ENCODE measurements at places on chromosomes 4 and X.

DNA sequence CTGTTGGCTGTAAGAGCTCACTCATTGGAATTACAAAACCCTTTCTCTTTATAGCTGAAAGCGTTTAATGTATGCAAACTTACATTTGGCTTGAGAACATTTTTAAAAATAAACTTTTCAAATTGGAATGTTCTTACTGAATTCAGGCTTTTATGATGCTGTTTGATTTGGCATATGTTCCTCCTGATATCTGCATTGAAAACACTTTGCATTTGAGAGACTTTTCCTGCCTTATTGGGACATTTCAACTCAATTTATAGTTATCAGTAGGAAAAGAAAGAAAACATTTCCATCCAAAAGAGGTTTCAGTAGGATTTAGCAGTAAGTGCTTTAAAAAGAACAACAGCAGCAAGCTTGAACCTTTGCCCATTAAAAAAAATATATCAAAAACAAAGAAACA is 520.0 kb downstream of the IL1RAPL1 start:
- no peak for DNase-seq

GRCh38 chr4:133555671-133556070 is 406.6 kb downstream of the PCDH10 start:
- DNase-seq: no peak

DNA sequence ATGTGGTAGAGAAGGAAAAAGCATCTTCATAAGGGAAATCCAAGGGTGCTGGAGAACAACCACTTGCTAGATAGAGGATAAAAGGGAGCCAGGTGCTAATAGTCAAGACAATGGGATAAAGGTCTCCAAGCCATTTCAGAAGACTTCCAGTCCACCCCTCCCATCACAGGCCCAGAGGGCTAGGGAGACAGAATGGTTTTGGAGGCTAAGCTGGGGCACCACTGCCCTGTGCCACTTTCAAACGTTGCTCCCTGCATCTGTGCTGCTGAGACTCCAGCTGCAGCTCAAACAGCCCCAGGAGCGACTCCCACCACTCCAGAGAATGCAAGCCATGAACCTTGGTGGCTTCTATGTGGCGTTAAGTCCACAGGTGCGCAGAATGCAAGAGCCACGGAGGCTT is 38.4 kb upstream of the HUWE1 start:
- no peak for DNase-seq

- DNase-seq: no peak
Observed at GRCh38 chr4:10944321-10944720, 259.8 kb upstream of the CLNK start.

- DNase-seq: no peak
Observed at GRCh38 chr4:84792366-84793301, 173.9 kb downstream of the WDFY3 start.

Data from stimulated activated CD8-positive, alpha-beta memory T cell treated with anti-CD3 and anti-CD28 coated beads, Interleukin-4, amount 100 ng/mL, for 1 hour (primary cell).